ENCODE measurements at places on chromosomes 11 and 22. TPM values are rescaled to one million over a fixed set of nuclear protein-coding genes. Genes with fewer than 3 reads are reported as not detected.

Gene OR8D4
- not detected for total RNA-seq

Gene USH1C
- 0.75 TPM for total RNA-seq

Gene SPI1
- 0.14 TPM for total RNA-seq

Gene OR51G2
- not detected for total RNA-seq

Gene SUSD2
- total RNA-seq: 0.62 TPM

Gene PSMD13
- total RNA-seq: 150 TPM

Gene KDM4E
- not detected for total RNA-seq

Gene AIP
- total RNA-seq: 45.9 TPM

Gene HINFP
- 25.0 TPM for total RNA-seq

DNA sequence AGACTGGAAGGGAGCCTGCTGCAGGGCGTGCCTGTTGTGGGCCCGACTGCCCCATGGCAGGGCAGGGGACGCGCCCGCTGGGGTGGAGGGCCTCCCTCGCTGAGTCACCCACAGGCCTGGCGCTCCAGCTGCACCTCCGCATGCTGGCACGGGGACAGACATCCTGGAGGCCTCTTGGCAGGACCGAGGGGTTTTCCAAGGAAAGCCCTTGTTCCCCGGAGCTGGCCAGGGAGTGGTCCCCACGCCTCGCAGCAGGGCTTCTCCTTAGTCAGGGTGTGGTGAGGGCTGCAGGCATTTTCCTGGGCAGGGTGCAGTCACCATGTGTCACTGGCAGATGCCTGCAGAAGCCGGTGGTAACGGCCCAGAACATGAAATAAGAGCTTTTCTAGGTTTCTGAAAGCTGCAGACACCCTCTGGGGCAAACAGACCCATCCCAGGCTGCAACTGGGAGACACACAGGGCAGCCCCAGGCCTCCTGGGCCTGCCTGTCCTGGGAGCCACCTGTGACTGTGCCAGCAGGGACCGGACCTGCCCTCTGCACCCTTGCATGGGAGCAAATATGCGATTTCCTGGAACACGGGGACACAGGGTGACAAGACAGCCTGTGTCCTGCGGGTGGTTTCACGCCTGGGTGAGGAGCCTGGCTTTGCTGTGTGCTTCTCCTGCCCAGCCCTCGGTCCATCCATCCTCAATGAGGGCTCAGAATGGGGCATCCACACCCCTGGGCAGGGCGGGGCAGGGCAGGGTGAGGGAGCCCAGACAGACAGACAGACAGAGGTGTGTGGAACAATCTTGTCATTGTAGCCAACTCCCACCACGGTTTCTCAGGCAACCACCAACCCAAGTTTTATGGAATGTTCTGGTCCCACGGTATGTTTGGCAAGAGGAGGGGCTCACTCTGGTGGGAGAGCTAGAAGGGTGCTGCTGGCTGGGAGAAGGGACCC lies 43.2 kb upstream of the FADD start:
- no peak for DNase-seq

- DNase-seq: no peak
Measured at GRCh38 chr22:48895831-48896765, 931.6 kb downstream of the BRD1 start.

DNA sequence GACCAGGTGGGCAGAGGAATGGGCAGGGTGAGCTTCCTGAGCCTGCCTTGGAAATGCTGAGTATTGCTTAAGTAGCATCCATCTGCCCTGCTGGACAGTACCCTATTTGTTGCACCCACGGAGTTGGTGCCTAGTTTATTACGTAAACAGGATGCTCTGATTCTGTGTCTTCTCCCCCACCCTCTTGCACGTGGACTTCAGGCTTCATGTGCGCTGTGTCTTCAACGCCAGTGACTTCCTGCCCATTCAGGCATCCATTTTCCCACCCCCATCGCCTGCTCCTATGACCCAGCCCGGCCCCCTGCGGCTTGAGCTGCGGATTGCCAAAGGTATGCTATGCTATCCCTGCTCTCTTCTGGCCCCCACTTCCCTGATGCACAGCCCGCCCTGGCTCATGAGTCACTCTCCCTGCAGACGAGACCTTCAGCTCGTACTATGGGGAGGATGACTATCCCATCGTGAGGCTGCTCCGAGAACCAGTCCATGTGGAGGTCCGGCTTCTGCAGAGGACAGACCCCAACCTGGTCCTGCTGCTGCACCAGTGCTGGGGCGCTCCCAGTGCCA lies 5.7 kb downstream of the ZP1 start:
- DNase-seq: peak; percentile 28

GRCh38 chr11:35180317-35181233 lies 41.6 kb downstream of the CD44 start:
- no peak for DNase-seq

DNA sequence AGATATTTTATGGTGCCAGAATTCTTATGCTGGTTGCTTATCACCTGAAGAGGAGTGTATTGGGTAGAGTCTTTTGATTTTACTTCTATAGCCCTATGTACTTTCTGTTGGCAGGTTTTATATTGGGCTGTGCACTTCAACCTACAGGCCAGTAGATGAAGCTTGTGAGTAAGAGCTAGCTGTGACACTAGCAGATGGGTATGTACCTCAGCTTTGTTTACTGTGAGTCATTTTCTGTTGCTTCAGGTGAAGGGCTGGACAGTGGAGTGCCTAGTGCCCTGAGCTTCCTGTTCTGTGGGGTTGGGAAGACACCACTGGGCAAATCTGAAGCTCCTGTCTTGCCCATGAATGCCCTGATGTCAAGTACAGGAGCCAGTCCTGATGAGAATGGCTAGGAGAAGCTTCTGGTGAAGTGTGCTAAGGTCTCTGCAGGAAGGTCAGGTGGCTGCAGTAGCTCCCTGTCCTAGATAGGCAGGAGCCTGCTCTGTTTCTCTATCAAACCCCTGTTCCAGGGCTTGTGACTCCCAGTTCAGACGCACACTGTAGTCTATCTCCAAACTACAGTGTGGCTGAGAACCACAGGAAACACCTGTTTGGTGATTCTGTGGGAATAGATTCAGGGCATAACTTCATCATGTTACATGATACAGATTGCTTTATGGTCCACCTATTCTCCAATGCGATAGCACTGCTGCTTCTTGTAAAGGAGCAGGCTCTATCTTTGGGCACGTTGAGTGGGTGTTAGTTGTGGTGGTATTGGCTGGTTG lies 755.7 kb downstream of the KCNA4 start:
- peak; percentile 72 for DNase-seq

DNA sequence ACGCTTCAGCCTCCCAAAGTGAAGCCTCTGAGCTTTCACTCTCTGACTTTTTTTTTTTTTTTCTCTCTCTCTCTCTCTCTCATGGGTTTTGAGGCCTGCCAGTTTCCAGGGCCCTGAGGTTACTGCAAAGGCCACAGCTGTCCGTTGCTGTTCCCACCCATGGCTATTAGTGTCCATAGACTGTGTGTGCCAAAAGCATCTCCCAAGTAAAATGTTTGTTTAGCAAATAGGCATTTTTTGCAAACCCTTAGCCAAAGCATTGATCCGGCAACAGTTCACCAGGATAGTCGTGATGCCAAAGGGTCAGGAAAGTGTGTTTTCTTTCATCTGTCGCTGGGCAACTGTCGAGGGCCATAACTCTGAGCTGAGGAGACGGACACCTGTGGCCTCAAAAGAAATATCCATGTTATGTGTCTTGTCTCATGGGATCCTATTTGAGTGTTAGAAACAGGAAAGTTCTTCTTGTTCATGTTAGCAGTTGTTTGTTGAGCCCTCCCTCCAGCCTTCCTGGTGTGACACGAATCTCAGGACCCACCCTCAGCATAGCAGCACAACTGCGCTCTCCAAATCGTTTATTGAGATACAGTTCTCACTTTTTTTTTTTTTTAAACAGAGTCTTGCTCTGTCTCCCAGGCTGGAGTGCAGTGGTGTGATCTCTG lies 18.4 kb downstream of the FADS2 start:
- no peak for DNase-seq

- DNase-seq: no peak
Measured at GRCh38 chr22:27930331-27931060, 11.4 kb upstream of the PITPNB start.

GRCh38 chr11:35546317-35546716 lies 20.9 kb upstream of the PAMR1 start:
- DNase-seq: no peak

DNA sequence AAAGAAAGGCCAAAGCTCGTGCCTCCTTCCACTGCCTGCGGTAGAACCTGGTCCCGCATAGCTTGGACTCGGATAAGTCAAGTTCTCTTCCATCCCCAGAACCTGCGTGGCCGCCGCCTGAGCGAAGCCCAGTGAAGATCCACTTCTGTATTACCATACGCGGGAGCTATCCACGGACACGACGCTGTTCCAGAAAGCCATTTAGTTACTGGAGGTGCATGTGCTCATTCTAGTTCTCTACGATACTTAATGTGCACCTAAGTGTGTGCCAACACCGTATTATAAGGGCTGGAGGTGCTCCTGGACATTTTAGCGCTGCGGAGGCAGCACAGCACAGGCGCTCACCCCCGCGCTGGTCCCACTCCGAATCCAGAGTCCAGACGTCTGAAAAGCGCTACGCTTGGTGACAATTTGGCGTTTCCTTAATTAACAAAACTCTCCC lies 1.4 kb downstream of the WT1 start:
- DNase-seq: no peak

DNA sequence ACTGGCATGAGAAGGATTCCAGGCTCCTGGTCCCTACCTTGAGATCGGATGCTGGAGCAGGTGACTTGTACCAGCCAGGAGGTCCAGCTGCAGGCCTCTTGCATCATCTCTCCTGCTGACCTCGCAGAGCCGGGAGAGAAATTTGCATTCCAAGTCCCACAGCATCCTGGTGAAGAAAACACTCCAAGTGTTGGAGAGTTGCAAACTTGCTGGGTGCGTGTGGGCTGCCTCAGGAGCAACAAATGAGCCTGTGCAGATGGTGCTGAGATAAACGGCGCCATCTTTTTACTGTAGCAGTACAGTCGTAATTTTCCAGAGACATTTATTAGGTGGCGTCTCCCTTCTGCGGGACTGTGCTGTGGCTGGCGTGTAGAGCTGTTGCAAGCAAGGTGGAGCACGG lies 32.1 kb upstream of the ZBTB16 start:
- no peak for DNase-seq

- DNase-seq: no peak
Measured at GRCh38 chr11:44531636-44532035, 33.8 kb upstream of the CD82 start.

GRCh38 chr11:122668562-122669090 lies 13.1 kb downstream of the UBASH3B start:
- no peak for DNase-seq

DNA sequence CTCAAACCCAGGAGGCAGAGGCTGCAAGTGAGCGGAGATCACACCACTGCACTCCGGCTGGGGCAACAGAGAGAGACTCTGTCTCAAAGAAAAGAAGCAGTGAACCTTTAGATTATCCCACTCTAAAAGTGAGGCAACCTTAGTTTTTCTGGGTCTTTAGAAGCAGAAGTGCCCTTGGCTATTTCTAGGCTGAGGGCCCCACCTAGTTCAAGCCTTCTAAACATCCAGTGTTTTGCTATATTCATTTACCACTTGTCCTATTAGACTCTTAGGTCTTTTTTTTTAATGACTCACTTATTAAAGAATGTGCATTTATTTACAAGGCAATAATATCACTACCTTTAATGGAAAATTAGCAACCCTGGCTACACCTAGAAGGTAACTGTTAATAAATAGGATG lies 16.7 kb upstream of the EHF start:
- no peak for DNase-seq

DNA sequence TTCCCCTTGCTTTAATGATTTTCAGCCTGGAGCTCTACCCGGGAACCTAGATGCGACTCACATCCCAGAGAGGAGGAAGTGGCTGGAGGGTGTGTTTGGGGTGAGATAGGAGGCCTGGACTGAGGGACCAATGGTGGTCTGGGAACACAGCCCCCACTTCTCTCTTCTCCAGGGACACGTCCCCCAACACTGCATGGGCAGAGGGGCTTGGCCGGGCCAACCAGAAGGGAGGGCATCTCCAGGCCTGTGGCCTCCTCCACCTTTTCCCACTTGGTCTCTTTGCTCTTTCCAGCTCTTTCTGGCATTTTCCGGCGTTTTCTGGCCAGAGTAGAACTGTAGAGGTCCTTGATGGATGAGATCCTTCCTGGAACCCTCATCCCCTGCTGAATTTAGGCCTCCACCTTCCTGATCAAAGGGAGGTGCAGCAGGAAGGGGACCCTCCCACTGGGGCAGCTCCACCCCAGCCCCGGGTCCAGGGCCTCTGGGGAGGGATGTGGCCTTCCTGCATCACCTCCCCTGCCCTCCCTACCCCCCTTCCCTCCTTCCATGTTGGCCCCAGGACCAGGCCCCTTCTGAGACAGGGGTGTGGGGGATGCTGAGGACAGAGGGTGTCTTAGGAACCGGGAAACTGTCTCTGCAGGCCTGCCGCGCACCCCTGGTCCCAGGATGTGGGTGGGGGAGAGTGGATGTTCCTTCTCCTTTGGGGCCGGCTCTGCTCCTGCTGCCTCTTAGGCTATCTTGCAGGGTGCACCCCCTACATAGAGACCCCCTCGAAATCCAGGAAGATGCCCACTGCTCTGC lies 24.4 kb downstream of the MRGPRG start:
- no peak for DNase-seq

DNA sequence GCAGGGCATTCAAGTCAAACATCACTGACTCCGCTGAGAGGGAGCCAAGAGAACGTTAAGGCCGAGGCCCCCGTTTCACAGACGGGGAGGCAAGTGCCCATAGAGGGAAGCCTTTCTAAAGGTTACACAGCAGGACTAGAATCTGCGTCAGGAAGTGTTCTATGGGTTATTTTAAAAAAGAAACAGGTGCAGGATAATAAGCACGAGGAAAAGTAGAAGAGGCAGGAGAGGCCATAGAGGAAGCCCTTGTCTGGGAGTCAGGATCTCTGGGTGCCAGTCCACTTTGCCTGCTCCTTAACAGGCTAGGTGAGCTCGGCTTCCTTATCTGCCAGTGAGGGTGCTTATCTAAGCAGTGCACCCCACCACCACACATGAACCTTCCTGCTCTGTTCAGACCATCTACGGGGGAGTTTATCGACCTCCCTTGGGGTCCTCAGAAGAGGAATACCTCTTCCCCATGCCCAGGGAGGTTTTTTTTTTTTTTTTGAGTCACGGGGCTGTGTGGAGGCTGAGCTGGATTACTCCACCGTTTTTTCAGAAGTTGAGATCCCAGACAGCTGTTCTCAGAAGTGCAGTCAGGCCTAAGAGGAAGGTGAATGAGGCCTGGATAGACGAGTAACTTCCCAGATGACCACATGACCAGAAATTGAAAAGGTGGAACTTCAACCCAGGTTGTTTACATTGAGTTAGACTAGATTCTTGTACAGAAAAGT lies 1.2 kb upstream of the FCHSD2 start:
- DNase-seq: peak; percentile 49
